ENCODE measurements at places on chromosomes 1 and 21. TPM values are rescaled to one million over a fixed set of nuclear protein-coding genes. Genes with fewer than 3 reads are reported as not detected.
A peak's percentile ranks its signal among the peaks of the same experiment; 100 is the strongest.

Gene NUP210L
- not detected for total RNA-seq

Gene PLA2G2A
- not detected for total RNA-seq

- peak; percentile 87 for DNase-seq
Observed at GRCh38 chr1:10507111-10507879, 32.5 kb downstream of the PEX14 start.

GRCh38 chr1:23910553-23911246, 2.5 kb downstream of the CNR2 start:
- DNase-seq = no peak

DNA sequence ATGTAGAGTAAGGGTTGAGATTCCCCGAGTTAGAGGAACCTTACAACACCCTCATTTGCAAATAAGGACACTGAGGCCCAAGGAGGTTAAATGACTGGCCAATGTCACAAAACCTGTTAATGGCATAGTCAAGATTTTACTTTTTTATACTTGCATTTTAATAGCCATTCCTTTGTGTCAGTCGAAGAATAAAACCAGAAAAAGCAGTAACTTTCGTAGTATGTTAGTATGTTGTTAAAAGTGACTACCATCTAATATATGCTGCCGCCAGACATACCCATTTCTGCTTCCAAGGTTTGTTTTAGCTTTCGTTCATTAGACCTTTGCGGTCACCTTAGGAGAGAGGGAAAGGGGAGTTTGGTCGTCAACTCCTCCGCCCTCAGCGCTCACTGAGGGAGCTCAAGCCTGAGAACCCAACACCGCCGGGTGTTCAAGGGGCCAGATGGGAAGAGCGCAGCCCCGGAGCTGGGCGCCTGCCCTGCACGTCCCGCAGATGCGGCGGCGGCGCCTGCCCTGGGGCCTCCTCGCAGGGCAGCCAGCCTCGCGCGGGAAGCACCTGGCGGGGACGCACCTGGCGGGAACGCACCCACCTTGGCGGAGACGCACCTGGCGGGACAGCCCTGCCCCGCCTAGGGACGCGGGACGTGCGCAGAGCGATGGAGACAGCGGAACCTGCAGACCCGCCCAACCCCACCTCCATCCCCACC, 466 bp downstream of the VPS26C start:
- peak; percentile 69 for DNase-seq

- no peak for DNase-seq
Observed at GRCh38 chr1:15286452-15286851, 39.4 kb downstream of the FHAD1 start.

DNA sequence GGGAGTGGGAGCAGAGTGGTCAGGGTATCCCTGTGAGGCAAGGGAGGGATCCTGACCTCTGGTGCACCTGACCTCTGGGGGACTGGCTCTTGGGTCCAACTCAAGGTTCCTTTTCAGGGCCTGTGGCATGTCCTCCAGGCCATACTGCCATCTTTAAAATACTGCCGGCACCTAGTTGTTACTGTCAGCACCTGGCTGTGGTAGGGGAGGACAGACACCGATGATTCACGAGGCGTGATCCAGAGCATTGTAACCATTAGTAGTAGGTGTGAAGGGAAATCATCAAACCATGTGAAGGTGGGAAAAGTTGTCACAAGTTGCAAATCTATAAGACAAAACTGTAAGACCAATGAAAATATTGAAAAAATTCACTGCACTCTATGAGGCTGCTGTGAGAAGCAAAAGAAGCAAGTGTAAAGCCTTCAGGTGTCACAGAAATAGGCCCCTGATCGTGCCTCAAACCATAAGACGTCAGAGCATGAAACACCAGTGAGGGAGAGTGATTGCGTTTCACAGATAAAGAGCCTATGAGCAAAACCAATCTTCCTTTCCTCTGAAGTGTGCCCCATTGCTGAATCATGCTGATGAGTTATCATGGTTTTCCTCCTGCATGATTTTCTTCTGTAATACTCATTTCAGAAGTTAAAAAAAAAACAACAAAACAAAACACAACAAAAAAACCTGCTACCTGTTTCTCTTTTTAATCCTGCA, 55.3 kb downstream of the CDC7 start:
- DNase-seq = peak; percentile 94

Gene BEST4
- 0.32 TPM for total RNA-seq

GRCh38 chr1:178055779-178056471, 38.0 kb upstream of the RASAL2 start:
- DNase-seq = no peak

Gene KRTAP10-4
- not detected for total RNA-seq

Gene RNF223
- total RNA-seq = not detected

DNA sequence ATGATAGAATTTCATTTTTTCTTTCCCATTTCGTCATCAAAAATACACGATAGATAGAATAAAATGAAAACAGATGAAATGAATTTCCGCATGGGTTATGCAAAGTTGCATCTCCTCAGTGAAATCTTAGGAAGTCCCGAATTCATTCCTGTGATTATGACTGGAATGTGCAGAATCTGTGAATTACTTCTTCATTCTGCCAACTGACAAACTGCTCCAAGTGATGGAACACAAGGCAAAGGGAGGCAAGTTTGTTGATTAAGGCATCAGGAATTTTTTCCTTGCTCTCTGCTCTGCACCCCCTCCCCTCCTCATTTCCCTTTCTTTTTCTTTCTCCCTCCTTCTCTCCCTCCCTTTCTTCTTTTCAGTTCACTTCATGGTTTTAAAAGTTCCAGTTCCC, 37.0 kb upstream of the ADGRL4 start:
- DNase-seq = peak; percentile 71

All from GM23248 (cell line).